ENCODE measurements at places on chromosomes 11 and 22.
A peak's percentile ranks its signal among the peaks of the same experiment; 100 is the strongest.

DNA sequence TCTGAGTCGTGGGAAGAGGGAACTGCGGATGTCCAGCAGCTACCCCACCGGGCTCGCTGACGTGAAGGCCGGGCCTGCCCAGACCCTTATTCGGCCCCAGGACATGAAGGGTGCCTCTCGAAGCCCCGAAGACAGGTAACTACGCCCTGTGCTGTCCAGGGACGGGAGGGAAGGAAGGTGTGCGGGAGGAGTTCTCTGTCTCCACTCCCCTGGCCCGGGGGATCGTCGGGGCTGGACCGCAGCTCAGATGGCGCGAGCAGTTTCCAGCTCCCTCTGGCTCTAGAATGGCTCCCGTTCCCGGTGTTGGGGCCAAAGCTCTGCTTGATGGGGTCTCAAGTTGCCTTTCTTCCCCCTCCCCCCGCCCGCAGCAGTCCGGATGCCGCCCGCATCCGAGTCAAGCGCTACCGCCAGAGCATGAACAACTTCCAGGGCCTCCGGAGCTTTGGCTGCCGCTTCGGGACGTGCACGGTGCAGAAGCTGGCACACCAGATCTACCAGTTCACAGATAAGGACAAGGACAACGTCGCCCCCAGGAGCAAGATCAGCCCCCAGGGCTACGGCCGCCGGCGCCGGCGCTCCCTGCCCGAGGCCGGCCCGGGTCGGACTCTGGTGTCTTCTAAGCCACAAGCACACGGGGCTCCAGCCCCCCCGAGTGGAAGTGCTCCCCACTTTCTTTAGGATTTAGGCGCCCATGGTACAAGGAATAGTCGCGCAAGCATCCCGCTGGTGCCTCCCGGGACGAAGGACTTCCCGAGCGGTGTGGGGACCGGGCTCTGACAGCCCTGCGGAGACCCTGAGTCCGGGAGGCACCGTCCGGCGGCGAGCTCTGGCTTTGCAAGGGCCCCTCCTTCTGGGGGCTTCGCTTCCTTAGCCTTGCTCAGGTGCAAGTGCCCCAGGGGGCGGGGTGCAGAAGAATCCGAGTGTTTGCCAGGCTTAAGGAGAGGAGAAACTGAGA is 1.4 kb downstream of the ADM start:
- no peak for DNase-seq

GRCh38 chr11:130775306-130776060 is 140.8 kb downstream of the SNX19 start:
- DNase-seq = no peak

- DNase-seq = peak; percentile 53
These were observed 84.0 kb downstream of the YAP1 start for GRCh38 chr11:102194257-102194656.

- DNase-seq = no peak
These were observed 1022.5 kb downstream of the TBC1D22A start for GRCh38 chr22:47784991-47785390.

DNA sequence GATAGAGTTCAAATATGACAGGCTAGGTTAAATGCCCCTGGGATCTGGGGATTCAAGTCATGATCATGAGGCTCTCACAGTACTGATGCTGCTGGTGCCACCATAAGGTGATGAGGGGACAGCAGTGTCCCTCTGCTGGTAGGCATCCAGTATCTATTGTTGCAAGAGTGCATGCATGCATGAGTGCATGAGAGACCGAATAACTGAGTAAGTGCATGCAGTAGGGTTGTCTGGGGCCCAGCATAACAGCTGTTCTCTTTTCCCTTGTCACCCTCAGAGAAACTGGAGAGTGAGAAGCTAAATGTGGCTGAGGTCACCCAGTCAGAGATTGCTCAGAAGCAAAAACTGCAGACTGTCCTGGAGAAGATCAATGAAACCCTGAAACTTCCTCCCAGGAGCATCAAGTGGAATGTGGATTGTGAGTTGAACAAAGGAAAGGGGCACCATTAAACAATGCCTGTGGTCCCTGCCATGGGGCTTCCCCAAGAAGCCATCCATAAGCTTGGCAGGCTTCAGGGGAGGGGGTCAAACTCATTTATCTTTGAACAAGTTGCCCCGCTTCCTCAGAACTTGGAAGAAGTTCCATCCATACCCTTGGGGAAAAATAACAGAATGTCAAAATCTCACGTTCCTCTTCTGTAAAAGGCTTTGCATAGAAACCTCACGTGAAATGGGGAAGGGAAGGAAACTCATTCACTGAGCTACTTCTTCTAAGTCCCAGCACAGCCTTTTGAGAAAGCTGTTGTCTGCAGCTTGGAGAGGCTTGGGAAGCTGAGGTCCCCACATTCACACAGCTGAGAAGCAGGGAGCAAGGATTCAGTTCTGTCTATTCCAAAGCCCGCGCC is 119.0 kb downstream of the PARVA start:
- DNase-seq = no peak

DNA sequence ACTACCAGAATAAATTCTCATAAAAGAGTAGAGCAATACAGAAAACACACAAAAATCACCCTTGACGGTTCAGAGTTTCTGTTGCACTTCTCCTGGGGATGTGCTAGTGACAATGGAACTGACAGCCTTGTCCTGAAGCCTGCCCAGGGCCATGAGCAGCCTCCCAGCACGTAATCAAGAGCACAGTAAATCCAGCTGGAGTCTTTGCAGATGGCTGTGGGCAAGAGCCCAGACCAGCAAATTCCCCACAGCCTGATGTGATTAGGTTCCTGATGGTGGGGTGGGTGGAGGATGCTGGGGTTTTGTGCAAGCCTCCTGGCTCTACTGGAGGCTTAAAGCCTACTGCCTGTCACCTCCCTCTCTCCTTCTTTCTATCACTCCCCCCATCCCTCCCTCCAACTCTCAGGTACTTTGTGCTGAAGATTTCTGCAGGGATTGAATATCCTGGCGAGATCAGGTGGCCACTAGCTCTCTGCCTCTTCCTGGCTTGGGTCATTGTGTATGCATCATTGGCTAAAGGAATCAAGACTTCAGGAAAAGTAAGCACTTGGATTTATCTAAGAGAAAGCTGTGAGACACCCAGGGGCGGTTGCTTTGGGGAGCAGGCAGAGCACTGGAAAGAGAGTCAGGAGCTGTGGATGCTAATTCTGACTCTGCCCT is 18.1 kb downstream of the SLC6A5 start:
- no peak for DNase-seq

DNA sequence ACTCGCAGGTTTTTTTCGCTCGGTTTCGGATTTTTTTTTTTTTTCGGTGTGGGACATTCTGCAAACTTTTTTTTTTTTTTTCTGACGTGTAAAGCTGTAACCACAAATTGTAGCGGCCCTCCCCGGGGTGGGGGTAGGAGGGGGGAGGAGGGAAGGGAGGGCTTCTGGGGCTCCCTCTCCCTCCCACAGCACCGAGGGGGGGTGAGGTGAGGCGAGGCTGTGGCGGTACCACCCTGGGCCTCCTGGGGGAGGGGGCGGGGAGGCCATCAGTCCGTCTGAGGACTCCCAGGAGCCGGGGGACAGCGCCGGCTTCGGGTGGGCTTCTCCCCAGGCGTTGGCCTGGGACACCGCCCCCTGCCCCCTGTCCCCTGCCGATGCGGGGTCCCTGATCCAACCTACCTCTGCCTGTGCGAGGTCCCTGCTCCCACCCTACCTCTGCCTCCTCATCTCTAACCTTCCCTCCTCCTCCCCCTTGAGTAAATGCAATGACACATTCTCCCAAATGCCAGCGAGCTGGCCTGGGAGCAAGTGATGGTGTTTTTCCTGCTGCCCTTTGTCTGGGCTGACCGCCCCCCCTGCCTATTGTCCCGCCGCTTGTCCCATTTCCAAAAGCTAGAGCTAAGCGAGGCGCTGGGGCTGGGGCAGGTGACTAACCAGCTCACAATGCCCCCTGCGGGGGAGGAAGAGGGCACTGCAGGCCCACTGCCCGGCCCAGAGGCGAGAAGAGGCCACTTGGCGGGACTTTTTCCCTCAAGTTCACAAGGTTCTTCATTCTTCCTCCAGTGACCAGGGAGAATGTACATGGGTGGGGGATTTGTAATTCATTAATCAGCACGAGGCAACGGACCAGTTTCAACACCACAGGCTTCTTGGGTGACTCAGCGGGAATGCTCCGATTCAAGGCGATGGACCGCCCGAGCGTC is 511 bp upstream of the CLCF1 start:
- peak; percentile 96 for DNase-seq

GRCh38 chr11:76635991-76636738 is 34.4 kb downstream of the LRRC32 start:
- DNase-seq = no peak

Data from GM04503 (cell line).